ENCODE measurements at places on chromosomes 2 and 18. TPM values are rescaled to one million over a fixed set of nuclear protein-coding genes. Genes with fewer than 3 reads are reported as not detected.

DNA sequence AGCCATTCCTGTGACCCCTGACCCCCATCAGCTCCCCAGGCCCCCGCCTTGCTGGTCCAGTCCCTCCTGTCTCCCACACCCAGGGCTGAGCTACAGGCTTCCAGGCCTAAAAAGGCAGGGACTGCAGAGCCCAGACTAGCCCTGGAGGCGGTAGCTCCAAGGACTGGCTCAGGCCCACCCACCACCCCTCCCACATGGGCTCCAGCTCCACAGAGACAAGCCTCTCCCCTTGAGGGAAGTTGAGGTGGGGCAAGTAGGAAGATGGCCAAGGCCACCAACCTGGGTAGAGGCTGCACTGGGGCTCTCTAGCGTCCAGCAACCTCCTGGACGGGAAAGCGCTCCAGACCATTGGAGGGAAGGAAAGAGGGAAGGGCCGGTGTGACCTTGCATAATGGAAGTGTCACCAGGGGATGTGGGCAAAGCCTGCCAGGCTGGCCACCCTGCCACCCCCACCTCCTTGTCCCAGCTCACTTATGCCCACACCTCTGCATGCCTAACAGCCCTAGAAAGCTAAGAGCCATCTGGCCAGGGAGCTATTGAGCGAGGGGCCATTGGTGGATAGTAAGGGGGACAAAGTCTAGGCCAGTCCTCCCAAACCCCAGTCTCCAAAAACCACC, 63.1 kb downstream of the TNS1 start:
- DNase-seq: no peak
- no peak overlapping the region for H3K27ac ChIP-seq
- peaks cover 97% of the 10 kb centered on the region for H3K4me1 ChIP-seq
- peak overlapping the region; percentile 11 for H3K4me3 ChIP-seq
- H3K27me3 ChIP-seq: no peaks in the 10 kb centered on the region
- no peaks in the 10 kb centered on the region for H3K36me3 ChIP-seq

DNA sequence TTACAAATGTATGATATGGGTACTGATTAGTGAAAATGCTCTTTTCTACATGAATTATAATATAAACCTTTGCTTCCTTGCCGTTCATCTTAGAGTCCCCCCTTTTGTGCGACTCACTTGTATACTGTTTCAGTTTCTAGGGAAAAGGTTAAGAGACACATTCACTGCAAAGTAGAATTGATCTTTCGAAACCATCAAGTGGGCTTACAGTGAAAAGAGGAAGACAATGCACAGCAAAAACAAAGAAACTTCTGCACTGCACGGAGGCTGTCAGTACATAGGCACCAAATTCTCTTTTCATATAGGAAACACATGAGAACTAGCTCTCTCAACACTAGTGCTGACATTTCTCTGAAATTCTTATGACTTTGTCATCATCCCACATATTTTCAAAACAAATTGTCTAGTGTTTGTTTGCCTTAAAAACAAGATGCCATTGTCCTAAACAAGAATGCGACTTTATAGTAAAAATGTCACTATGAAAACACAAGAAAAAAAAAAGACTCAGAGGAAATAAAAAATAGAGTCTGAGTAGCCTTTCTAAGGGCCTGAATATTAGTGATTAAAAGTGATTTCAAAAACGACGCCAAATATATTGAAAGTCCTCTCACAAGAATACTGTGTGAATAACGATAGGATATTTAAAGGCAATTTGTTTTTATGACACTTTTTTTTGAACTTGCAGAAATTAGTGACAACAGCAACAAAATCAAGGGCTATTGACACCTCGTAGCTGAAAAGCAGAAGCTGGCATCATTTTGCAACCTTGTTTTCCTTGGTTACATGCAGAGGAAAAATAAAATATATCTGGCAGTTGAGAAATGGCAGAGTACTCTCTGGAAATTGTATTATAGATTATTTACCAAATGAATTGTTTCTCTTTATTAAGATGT, 827.0 kb downstream of the BCL11A start:
- H3K4me1 ChIP-seq: no peaks in the 10 kb centered on the region
- H3K36me3 ChIP-seq: no peaks in the 10 kb centered on the region
- H3K27me3 ChIP-seq: no peaks in the 10 kb centered on the region
- H3K27ac ChIP-seq: no peak overlapping the region

The NCKAP5 gene
- total RNA-seq: not detected

GRCh38 chr2:8790739-8791162, 46.7 kb downstream of the KIDINS220 start:
- H3K27me3 ChIP-seq: no peaks in the 10 kb centered on the region
- no peak for DNase-seq
- H3K36me3 ChIP-seq: peaks cover 65% of the 10 kb centered on the region
- no peak overlapping the region for H3K4me3 ChIP-seq
- no peak overlapping the region for H3K27ac ChIP-seq

- peaks cover 32% of the 10 kb centered on the region for H3K27me3 ChIP-seq
- no peaks in the 10 kb centered on the region for H3K4me1 ChIP-seq
- no peak for DNase-seq
- no peak overlapping the region for H3K27ac ChIP-seq
- H3K36me3 ChIP-seq: no peaks in the 10 kb centered on the region
Measured at GRCh38 chr2:31222071-31222470, 4.8 kb upstream of the CAPN14 start.

DNA sequence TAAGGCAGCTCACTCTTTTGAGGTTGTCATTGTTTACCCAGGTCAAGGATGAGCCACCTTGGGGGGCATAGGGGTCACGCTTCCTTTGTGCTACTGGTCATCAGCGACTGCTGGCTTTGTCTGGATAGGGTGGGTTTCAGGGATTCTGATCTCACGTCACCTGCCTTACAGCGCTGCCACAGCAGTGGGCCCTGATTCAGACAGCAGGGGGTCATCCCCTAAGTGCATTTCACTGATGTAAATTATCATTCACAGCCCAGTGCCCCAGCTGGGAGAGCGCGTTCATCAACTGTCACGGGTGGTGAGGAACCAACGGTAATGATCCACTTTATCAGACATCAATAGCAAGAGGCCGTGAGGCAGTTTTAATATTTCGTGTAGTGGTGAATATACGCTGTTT, 291.2 kb downstream of the NEDD4L start:
- H3K27ac ChIP-seq: no peak overlapping the region
- H3K36me3 ChIP-seq: peaks cover 73% of the 10 kb centered on the region
- H3K27me3 ChIP-seq: no peaks in the 10 kb centered on the region
- no peak for DNase-seq
- no peak overlapping the region for H3K4me3 ChIP-seq

DNA sequence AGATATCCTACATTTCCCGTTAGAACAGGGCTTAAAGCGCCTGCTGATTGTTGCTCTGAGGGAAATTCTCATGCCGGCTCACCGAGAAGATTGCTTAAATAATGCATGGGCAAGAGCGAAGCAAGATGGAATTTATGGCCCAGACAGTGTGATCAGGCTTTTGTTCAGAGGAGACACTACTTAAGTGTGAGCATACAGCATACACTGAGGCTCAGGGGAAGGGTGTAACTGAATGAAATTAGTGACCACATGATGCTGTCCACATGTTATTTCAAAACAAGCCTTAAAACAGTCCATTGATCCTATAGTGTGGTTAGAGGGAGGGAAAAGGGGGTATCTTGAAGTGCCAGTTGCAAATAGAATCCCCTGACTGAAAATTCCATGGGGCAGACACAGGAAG, 125.5 kb downstream of the RAPGEF4 start:
- H3K27me3 ChIP-seq: peaks cover 20% of the 10 kb centered on the region
- no peak overlapping the region for H3K4me3 ChIP-seq
- H3K27ac ChIP-seq: no peak overlapping the region
- 0 out of 2 replicates have a peak, but pooled peaks cover 9% of the 10 kb centered on the region for H3K4me1 ChIP-seq
- DNase-seq: no peak

- H3K4me1 ChIP-seq: peaks cover 9% of the 10 kb centered on the region
- no peak for DNase-seq
- no peak overlapping the region for H3K27ac ChIP-seq
- peaks cover 11% of the 10 kb centered on the region for H3K36me3 ChIP-seq
- no peaks in the 10 kb centered on the region for H3K27me3 ChIP-seq
Measured at GRCh38 chr18:76401498-76401897, 93.5 kb downstream of the ZNF516 start.

GRCh38 chr18:23523429-23524212, 20.3 kb downstream of the RMC1 start:
- peaks cover 12% of the 10 kb centered on the region for H3K36me3 ChIP-seq
- no peaks in the 10 kb centered on the region for H3K27me3 ChIP-seq
- H3K4me1 ChIP-seq: 0 out of 2 replicates have a peak, but pooled peaks cover 6% of the 10 kb centered on the region
- no peak overlapping the region for H3K27ac ChIP-seq

DNA sequence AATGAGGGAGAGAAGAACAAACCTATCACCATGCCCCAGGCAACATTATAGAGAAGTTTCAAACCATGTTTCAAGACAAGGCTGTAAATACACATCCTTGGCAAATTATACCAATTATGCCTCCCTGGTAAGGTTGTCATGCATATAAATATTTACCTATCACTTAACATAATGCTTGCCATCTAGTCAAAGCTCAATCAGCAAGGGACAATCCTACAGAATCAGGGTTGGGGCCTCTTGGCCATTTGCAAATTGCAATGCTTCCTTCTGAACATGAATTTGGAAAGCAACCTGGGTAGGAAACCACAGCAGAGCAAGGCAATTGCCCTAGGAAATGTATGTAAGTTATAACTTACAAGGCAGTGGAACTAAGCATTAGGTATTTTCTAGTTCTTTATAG, 907.2 kb upstream of the CDH2 start:
- no peak overlapping the region for H3K4me3 ChIP-seq
- H3K27ac ChIP-seq: no peak overlapping the region
- no peaks in the 10 kb centered on the region for H3K4me1 ChIP-seq
- no peaks in the 10 kb centered on the region for H3K36me3 ChIP-seq
- H3K27me3 ChIP-seq: no peaks in the 10 kb centered on the region

DNA sequence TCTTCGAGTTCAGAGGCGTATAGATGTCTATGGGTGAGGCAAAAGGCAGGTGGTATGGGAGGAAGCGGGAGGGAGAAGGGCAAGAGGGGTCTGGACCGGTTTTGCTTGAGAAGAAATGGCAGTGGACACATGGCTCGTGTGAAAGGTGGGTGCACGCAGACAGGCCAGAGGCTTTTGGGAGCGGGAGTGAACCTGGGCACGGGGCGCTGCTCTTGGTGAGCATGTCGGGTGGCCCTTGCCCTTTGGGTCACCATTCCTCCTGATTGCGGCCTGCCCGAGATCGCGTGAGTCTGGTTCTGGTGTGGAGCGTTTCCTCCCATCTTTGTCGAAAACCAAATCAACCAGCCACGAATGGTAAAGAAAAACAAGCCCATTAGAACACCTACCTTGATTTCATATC, 12.6 kb downstream of the LDLRAD4 start:
- H3K4me1 ChIP-seq: peaks cover 25% of the 10 kb centered on the region
- no peak overlapping the region for H3K27ac ChIP-seq
- H3K36me3 ChIP-seq: no peaks in the 10 kb centered on the region
- no peak for DNase-seq
- no peaks in the 10 kb centered on the region for H3K27me3 ChIP-seq
- no peak overlapping the region for H3K4me3 ChIP-seq

The HOXD13 gene
- total RNA-seq: not detected

The ALPG gene
- total RNA-seq: not detected

DNA sequence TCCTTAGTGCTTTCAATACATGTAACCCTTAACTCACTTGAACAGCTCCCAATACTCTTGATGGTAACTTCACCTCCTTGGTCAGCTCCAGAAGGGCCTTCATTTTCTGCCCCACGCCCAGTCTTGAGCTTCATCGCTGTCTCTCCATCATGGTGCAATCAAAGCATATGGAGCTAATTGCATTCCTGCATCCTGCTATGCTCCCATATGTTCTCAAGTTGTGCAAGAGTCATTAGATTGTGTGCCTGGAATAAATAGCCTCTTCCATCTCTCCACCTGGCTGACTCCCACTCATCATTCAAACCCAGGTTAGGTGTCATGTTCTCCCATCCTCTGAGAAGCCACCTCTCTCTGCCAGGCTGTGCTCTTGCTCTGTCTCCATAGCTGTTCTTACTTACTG, 364.5 kb upstream of the RGPD4 start:
- no peaks in the 10 kb centered on the region for H3K4me1 ChIP-seq
- H3K4me3 ChIP-seq: no peak overlapping the region
- no peaks in the 10 kb centered on the region for H3K36me3 ChIP-seq
- no peaks in the 10 kb centered on the region for H3K27me3 ChIP-seq
- no peak overlapping the region for H3K27ac ChIP-seq

DNA sequence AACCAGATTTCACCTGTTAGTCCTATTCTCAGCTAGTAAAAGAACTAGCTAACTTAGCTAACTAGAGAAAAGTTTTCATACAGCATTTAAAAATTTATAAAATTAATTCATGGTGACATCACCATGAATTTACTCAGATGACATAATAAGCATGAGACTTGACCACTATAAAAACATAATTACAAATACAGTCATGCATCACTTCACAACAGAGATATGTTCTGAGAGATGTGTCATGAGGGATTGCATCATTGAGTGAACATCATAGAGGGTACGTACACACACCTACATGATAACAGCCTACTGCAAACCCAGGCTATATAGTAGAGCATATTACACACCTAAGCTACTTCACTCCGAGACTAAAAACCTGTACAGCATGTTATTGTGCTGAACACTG, 481.3 kb upstream of the CHAC2 start:
- no peaks in the 10 kb centered on the region for H3K27me3 ChIP-seq
- no peaks in the 10 kb centered on the region for H3K36me3 ChIP-seq
- no peak for DNase-seq
- no peak overlapping the region for H3K4me3 ChIP-seq
- H3K4me1 ChIP-seq: no peaks in the 10 kb centered on the region

DNA sequence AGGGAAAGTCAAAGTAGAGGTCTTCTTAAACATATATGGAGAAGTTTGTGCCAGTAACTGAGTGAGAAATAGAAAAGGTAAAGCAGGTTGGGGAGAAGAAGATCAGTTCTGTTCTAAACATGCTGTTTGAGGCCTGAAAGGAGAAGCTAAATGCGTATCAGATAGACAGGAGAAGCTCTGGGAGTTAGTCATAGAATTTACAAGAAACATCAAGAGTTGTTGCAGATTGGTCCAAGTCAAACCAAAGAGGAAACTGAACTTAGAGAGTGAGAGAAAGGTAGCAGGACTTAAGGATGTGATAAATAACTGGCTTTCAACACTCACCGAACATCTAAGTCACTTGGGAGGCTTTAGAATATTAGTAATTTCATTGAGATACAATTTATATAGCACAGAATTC, 29.2 kb upstream of the CERS6 start:
- H3K27ac ChIP-seq: no peak overlapping the region
- no peak overlapping the region for H3K4me3 ChIP-seq
- no peak for DNase-seq

The GRHL1 gene
- 12.0 TPM for total RNA-seq

DNA sequence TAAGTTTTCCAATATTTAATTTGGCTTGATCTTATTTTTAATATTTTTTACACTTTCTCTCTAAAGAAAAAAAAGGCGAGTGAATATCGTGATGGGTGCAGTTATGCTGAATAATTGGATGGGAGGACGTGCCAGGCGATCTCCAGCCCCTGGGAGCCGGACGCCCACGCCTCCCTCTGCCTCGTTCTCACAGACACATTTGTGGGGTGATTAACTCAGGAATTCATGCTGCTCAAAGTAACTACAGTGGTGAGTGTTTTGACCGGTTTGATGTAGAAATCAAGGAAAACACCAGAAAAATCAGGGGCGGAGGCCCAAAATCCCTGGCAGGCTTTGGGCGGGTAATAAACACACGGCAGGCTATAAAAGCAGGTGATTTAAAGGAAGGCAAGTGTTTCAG, 736.8 kb upstream of the SALL3 start:
- no peaks in the 10 kb centered on the region for H3K27me3 ChIP-seq
- no peak for DNase-seq
- H3K4me1 ChIP-seq: no peaks in the 10 kb centered on the region
- H3K36me3 ChIP-seq: no peaks in the 10 kb centered on the region
- H3K27ac ChIP-seq: no peak overlapping the region
- no peak overlapping the region for H3K4me3 ChIP-seq

- no peaks in the 10 kb centered on the region for H3K4me1 ChIP-seq
- no peaks in the 10 kb centered on the region for H3K27me3 ChIP-seq
- DNase-seq: no peak
- no peaks in the 10 kb centered on the region for H3K36me3 ChIP-seq
- H3K4me3 ChIP-seq: no peak overlapping the region
Measured at GRCh38 chr2:63792530-63792929, 49.2 kb upstream of the UGP2 start.

The ANKRD36 gene
- total RNA-seq: 6.1 TPM

Measured in HepG2 (cell line).